Naive thymus-derived CD4-positive, alpha-beta T cell (primary cell): ENCODE measurements at places on chromosomes 12 and 14. TPM values are rescaled to one million over a fixed set of nuclear protein-coding genes. Genes with fewer than 3 reads are reported as not detected.

GRCh38 chr14:95069547-95069946 lies 87.8 kb downstream of the DICER1 start:
- no peaks in the 10 kb centered on the region for H3K4me1 ChIP-seq
- H3K27ac ChIP-seq = no peak overlapping the region
- no peak for DNase-seq

DNA sequence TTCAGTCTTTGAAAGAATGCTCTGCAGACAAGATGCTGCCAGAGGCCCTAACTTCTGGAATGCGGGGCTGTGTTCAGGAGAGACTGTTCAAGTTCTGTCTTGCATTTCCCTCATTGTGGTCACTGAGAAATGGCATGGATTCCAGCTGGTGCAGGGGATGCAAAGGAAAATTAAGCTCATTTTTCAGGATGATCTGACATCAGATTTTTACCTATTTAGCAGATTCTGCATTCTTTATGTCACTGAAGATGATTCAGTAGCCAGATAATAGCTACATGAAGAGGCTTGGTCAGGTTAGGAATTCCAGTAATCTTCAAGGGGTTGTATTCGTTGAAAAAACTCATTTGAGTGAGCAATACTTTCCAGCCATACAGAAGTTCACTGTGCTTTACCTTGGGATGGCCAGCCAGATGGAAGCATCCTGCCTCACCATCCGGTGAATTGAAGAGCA lies 16.1 kb upstream of the MFAP5 start:
- H3K27me3 ChIP-seq = no peaks in the 10 kb centered on the region
- peaks cover 3% of the 10 kb centered on the region for H3K4me1 ChIP-seq
- no peak overlapping the region for H3K27ac ChIP-seq
- H3K36me3 ChIP-seq = no peaks in the 10 kb centered on the region

DNA sequence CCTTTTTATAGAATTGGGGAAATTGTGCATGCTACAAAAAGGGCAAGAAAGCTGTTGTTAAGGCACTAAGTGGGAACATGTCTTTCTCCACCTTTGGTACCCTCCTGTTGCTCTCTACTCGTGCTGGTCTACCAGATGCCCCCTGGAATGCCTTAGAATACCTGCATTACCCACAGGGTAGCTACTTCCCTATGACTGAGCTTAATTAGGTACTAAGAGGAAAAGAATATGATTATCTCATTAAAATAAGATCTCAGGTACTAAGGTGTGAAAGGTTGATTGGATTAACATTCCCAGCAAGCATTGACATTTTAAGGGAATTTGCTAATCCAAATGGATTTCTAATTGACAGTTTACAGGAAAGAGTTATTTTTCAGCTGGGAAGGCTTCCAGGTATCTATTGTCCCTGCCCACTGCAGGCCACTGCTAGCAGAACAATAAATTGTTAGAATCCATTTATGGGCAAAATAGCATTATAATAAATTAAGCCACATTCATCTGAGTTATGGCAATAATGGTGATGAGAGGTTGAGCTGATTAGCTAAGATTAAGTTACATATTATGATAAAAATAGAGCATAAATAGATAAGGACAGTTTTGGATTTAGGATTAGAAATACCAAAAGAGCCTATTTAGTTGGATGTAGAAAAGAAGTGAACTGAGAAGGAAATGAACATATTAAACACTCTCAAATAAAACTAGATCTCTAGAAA lies 67.8 kb upstream of the GRIP1 start:
- no peak overlapping the region for H3K4me3 ChIP-seq
- H3K27ac ChIP-seq = no peak overlapping the region
- peaks cover 16% of the 10 kb centered on the region for H3K4me1 ChIP-seq
- no peaks in the 10 kb centered on the region for H3K27me3 ChIP-seq
- no peaks in the 10 kb centered on the region for H3K36me3 ChIP-seq

GRCh38 chr14:95316821-95317220 lies 2.9 kb downstream of the CLMN start:
- H3K4me1 ChIP-seq = no peaks in the 10 kb centered on the region
- DNase-seq = no peak
- H3K27ac ChIP-seq = no peak overlapping the region
- no peak overlapping the region for H3K4me3 ChIP-seq

DNA sequence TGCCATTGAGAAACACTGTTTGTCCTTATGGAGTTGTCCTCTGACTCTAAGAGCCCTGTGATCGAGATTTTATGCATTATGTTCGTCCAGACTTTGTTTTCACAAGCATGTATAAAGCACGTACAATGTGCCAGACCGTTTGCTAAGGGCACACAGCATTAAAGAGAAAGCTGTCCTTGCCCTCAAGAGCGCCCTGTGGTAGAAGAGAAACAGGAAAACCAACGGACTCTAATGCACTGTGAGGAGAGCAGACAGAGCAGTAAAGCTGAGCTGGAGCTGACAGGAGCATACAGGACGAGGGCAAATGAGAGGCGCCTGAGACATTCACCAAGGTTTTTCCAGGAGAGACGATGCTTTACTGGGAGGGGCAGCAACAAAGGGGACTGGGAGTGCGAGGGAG lies 66.2 kb upstream of the OVCH1 start:
- H3K27ac ChIP-seq = no peak overlapping the region
- H3K4me3 ChIP-seq = no peak overlapping the region
- DNase-seq = no peak
- peaks cover 3% of the 10 kb centered on the region for H3K27me3 ChIP-seq

DNA sequence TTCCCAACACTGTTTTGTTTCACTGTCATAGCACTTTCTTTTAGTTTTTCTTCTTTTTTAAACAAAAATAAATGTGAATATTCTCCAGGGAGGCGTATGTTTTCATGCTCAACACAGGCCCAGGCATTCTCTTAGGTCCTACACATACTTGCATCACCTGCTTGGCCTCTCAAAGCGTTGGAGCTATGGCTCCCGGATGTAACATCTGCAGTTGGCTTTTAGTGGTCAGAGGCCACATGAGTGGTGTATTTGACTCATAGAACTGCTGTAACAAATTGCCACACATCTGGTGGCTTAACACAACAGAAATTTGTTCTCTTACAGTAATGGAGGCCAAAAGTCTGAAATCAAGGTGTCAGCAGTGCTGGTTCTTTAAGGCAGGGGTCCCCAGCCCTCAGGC lies 44.6 kb upstream of the VRK1 start:
- DNase-seq = no peak
- H3K27me3 ChIP-seq = no peaks in the 10 kb centered on the region

GRCh38 chr14:75184039-75184438 lies 7.6 kb upstream of the TMED10 start:
- no peaks in the 10 kb centered on the region for H3K4me1 ChIP-seq
- H3K36me3 ChIP-seq = no peaks in the 10 kb centered on the region
- no peaks in the 10 kb centered on the region for H3K27me3 ChIP-seq
- H3K27ac ChIP-seq = no peak overlapping the region
- no peak for DNase-seq

GRCh38 chr14:58133739-58134138 lies 18.3 kb downstream of the ARMH4 start:
- no peaks in the 10 kb centered on the region for H3K4me1 ChIP-seq
- no peak overlapping the region for H3K27ac ChIP-seq
- DNase-seq = no peak
- no peaks in the 10 kb centered on the region for H3K27me3 ChIP-seq

DNA sequence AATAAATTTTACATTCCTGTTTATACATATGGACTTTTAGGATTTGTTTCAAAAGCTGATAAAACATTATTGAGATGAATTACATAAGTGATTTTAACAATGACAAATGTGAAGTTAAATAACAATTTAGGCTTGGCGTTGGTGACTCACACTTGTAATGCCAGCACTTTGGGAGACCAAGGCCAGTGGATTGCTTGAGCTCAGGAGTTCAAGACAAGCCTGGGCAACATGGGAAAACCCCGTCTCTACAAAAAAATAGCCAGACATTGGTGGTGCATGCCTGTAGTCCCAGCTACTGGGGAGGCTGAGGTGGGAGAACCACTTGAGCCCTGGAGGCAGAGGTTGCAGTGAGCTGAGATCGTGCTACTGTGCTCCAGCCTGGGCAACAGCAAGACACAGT lies 7.4 kb downstream of the ACOT2 start:
- H3K27me3 ChIP-seq = no peaks in the 10 kb centered on the region
- no peak for DNase-seq
- H3K4me1 ChIP-seq = no peaks in the 10 kb centered on the region

GRCh38 chr12:3081091-3081490 lies 3.9 kb downstream of the TSPAN9 start:
- no peaks in the 10 kb centered on the region for H3K27me3 ChIP-seq
- H3K4me1 ChIP-seq = peaks cover 3% of the 10 kb centered on the region
- H3K27ac ChIP-seq = no peak overlapping the region

GRCh38 chr12:94239332-94239993 lies 91.1 kb downstream of the PLXNC1 start:
- H3K27ac ChIP-seq = no peak overlapping the region
- no peak for DNase-seq
- no peak overlapping the region for H3K4me3 ChIP-seq
- H3K27me3 ChIP-seq = no peaks in the 10 kb centered on the region
- H3K4me1 ChIP-seq = peaks cover 11% of the 10 kb centered on the region
- H3K36me3 ChIP-seq = no peaks in the 10 kb centered on the region

- no peak for DNase-seq
- no peak overlapping the region for H3K4me3 ChIP-seq
- H3K4me1 ChIP-seq = no peaks in the 10 kb centered on the region
- H3K27ac ChIP-seq = no peak overlapping the region
Observed at GRCh38 chr12:19909418-19909817, 458.9 kb upstream of the PDE3A start.

DNA sequence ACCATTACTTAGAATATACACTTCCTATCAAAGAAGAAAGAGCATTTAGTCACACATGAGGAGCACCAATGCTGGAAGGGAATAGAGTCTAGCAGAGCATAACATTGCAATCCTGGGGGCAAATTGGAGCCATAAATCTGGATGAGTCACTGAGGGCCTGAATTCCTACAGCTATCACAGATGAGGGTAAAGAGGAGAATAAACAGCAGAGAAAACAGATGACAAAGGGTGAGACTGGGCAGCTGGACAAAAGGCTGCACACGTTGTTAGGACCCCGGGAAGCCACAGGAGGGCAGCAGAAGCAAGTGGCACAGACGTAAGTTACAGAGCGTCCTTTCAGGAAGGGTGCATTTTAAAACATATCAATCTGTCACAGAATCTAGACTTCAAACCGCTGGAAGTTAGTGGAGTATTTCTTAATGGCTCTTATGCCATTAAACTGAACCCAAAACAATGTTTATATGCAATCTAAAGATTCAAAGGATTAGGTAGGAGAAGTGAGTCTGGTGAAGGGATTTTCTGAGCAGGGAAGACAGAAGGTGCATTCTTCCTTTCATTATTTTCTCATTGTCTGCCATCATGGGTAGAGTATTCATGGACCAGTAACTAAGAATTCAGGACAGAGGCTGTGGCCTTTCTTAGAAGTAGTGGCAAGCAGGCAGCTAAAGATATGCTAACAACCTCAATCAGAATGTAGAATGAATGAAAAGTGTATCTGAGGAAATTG lies 159.8 kb upstream of the DAAM1 start:
- no peaks in the 10 kb centered on the region for H3K36me3 ChIP-seq
- H3K4me3 ChIP-seq = no peak overlapping the region
- no peaks in the 10 kb centered on the region for H3K4me1 ChIP-seq
- DNase-seq = peak; percentile 14

DNA sequence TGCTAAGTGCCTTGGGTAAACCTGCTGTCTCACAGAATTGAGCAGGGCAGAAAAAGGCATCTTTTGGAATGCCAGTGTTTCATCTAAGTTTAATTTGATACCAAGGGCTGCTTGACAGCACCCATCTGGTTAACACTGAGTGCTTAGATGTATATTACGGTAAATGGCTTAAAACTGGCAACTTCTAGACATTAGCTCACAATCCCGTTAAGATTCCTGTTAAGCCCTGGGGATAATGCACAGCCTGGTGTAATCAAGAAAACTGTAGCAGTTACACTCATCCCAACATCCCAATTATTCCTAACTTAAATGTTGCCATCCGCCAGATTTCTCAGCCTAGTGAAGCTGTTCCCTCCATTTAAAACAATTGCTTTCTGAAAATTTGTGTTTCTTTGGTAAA lies 29.9 kb downstream of the PPFIBP1 start:
- H3K27me3 ChIP-seq = no peaks in the 10 kb centered on the region
- no peaks in the 10 kb centered on the region for H3K36me3 ChIP-seq
- no peak for DNase-seq
- H3K27ac ChIP-seq = no peak overlapping the region
- H3K4me1 ChIP-seq = no peaks in the 10 kb centered on the region

DNA sequence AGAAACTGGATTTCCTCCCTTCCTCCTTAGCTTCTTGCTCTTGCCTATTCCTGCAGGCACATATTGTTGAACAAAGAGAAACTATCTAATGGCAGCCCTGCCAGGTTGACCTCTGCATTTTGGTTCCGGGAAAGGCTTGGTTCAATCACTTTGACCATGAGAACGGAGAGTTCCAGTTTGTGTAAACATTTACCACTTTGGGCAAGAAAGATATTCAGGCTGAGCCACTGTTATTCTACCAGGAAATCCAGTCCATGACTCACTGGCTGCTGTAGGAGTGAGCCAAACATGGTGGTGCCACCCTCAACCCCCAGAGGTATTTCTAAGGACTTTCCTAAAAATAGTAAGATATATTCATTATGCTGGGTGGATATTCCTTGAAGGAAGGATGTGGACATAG lies 242.2 kb upstream of the OR4E1 start:
- H3K27me3 ChIP-seq = no peaks in the 10 kb centered on the region
- peaks cover 41% of the 10 kb centered on the region for H3K4me1 ChIP-seq
- no peak overlapping the region for H3K4me3 ChIP-seq
- no peak for DNase-seq
- H3K36me3 ChIP-seq = no peaks in the 10 kb centered on the region

DNA sequence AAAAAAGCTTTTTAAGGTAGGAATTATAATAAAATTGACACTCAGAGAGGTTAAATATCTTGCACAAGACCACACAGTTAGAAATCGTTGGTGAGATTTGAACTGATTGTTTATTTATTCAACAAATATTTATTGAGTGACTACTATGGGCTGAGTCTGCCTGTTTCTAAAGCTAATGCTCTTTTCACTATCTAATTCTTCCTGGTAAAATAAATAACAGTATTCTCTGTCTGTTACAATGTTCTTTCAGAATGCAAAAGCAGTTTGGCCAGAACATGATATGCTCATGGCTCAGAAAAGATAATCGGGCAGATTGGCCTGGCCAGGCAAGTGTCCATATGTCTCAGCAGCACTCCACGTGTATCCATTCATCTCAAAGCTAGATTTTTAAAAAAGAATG lies 82.0 kb downstream of the BTG1 start:
- H3K27ac ChIP-seq = no peak overlapping the region
- no peak overlapping the region for H3K4me3 ChIP-seq
- DNase-seq = no peak
- peaks cover 5% of the 10 kb centered on the region for H3K4me1 ChIP-seq
- no peaks in the 10 kb centered on the region for H3K27me3 ChIP-seq

DNA sequence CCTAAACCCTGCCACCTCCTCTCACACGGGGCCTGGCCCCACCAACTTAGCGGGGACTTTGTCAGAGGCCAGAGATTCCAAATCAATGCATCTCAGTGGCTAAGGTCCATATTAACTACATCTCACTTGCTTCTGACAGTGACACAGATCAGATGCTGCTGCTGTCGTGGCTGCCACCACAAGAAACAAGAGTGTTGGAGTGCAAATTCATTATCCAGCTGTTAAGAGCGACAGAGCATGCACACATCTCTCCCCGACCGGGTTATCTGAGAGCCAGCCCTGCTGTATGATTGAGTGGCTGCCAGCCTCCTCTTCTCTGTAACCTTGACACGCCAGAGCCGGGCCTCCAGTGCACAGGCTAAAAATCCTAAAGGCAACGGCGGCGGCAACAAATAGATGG lies 40.2 kb downstream of the SPRING1 start:
- DNase-seq = no peak
- no peak overlapping the region for H3K4me3 ChIP-seq
- H3K27me3 ChIP-seq = no peaks in the 10 kb centered on the region

CAMKK2 gene
- 38.7 TPM for total RNA-seq

ANKS1B gene
- total RNA-seq = not detected

MTHFD1 gene
- total RNA-seq = 28.0 TPM

NRXN3 gene
- total RNA-seq = not detected

NTN4 gene
- total RNA-seq = not detected

STK38L gene
- total RNA-seq = 16.2 TPM

MDM1 gene
- 35.1 TPM for total RNA-seq
